ENCODE measurements at places on chromosomes 2 and 18.

DNA sequence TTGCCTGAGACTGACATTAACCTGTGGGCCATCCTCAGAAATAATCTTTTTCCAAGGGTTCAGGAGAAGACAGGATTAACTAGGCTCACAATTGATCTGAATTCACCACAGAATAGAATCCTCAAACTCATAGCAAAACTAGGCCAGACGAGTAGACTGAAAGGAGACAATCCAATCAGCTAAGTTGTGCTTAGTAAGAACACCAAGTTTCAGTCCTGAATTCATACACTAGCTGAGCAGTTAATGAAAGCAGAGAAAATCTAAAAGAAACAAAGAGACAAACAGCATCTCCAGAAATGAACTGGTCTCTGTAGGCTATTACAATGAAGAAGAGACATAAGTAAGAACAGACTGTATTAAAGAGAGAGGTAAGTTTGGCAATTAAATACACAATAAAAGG, 89.5 kb downstream of the GORASP2 start:
- no peak for DNase-seq

DNA sequence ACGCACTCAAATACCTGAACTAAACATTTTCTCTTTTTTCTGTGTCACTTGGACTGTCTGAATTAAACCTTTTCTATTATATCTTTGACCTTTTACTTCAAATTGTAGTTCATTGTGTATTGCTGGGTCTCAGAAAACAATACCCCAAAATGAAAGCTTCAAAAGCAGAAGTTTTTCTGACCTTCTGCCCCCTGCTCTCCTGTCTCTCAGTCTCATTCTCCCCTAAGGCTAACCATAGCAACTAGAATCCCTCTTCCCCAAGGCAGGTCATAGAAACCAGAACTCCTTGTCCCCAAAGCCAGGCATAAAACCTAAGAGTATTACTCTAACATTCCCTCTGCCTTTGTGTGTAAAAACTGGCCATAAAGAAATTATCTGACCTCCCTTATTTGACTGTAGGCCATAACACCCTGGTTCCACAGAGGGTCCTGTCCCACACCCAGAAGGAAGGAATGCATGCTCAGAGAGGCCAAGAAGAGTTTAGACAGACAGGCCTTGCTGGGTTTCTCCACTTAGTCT, 93.5 kb upstream of the B3GNT2 start:
- DNase-seq = no peak

- DNase-seq = no peak
These were observed 53.8 kb upstream of the TMEM163 start for GRCh38 chr2:134772493-134773169.

DNA sequence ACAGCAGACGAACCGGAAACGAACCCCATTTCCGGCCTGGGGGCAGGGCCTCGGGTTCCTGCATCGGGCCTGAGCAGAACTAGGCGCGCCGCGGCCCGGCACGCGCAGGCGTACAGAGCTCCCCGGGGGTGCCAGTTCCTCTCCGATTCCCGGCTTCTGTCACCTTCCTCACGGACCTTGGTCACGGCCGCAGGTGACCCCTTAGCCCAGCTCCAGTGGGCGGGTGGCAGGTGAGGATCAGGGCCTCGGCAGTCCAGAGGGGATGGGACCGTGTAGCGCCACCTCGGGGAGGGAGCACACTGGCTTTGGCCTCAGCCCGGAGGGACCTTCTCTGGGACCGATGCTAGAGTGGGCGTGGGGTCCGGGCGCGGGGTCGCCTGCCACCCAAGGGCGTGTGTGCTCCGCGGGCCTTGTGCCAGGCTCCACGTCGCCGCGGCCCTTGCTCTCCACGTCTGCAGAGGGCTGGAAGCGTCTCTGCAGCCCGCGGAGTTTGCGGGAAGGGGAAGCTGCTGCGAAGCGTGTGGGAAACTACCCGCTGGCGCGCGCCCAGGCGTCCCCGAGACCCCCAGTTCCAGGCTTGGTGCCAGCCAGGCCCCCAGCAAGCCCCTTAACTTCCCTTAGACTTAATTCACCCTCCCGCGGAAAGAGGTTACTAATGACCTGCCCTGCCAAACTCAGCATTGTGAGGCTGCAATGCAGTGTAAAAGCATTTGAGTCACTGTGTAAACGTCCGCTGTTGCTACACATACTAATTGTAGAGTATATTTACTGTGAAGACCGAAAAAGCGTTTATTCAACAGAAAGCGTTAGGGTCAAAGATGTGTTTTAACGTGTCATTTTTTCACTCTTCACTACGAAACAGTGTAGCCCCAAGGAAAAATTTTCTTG, at the start of gene TRAPPC12:
TRAPPC12 (plus strand) TSS at position 48 of the 888 bp plus-strand sequence. CDS start 7,930 bp downstream, outside the sequence.
- DNase-seq = peak; percentile 89

Measured in right atrium auricular region (tissue), 2 donors.